ENCODE measurements at places on chromosomes 16 and 17.
A peak's percentile ranks its signal among the peaks of the same experiment; 100 is the strongest.

DNA sequence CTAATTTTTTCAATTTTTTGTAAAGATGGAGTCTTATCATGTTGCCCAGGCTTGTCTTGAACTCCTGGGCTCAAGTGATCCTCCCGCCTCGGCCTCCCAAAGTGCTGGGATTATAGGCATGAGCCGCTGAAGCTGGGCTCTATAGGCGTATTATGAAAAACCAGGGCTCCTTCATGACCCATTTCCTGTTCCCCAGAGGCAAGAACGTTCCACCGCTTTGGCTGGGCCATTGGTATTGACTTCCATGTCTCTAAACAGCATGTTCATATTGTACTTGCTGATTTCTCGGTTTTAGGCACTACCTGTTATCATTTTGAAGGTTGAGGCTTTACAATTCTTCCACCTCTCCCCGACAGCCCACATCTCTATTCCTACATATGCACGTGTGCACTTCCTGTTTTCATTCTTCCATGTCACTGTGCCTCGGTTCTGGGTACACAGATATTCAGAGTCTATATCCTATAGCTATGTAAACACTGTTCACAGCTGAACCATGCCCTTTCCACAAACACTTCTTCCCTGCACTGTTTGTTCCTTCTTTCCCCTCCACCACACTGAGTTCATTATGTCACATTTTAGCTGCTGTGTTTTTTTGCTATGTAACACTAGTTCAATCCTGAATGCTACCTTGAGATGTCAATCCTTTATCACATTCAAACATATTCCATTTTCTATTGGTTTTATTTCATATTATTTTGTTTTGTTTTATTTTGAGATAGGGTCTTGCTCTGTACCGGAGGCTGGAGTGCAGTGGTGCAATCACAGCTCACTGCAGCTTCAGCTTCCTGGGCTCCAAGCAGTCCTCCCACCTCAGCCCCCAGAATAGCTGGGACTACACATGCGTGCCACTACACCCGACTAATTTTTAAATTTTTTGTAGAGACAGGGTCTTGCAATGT, 16.8 kb upstream of the MAPK3 start:
- DNase-seq, result no peak

GRCh38 chr16:8374586-8375231, 215.6 kb downstream of the TMEM114 start:
- no peak for DNase-seq

GRCh38 chr16:74698222-74698621, 2.4 kb downstream of the MLKL start:
- DNase-seq, result no peak

GRCh38 chr17:73228748-73229236, 32.9 kb downstream of the CPSF4L start:
- peak; percentile 72 for DNase-seq

DNA sequence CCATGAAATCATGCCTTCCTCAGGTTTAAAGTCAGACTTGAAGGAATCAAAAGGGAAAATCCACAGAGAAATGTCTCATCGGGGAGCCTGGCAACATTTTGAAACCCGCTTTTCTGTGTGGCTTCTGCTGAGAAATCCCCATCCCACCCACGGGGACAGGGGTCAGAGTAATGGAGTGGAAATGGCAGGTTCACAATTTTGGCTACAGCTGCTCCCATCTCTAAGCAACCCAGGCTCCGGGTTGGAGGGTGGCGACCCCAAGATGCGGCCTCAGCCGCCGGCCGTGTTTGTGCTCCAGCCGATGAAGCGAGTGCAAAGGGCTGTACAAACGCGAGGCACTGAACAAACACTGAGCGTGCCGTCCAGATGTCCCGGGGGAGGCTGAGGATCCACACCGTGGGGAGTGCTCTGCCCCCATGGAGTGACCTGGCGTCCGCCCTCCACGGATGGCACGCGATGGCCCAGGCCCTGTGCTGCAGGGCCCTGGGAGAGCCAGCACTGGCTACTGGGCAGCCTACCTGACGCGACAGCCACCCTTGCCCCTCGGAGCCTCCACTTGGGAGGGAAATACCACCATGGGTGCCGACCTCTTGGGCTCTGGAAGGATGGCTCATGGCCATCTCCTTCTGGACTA, 22.2 kb downstream of the SLC43A2 start:
- DNase-seq, result no peak

DNA sequence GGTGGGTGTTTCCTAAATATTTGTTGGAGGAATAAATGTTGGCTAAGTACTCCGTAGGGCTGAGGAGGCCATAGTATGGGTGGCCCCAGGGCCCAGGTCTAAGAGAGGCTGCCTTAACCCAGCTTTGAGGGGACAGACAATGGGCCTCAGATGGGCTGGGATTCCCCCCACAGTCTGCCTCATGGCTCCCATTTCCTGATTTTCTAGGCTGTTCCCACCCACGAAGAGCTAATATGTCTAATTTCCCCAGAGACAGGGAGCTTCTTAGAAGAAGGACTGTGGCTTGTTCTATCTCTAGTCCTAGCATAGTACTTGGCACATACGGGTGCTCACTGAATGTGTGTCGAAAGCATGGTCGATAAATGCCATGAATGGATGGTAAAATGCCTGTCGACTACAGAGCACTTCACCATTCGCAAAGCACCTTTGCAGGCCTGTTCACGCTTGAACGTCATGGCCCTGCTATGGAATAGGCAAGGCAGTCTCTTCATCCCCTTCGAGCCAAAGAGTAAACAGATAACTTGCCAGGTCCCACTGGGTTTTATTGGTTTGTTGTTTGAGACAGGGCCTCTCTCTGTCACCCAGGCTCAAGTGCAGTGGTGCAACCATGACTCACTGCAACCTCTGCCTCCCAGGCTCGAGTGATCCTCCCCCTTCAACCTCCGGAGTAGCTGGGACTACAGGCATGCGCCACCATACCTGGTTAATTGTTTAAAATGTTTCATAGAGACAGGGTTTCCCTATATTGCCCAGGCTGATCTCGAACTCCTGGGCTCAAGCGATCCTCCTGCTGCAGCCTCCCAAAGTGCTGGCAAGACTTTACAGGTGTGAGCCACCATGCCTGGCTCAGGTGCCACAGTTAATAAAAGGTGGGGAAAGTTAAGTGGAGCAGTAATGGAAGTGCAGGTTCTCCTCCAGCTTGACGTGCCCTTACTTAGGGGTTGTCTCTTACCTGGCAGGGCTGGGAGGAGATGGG, 9.7 kb downstream of the CHAD start:
- no peak for DNase-seq

GRCh38 chr16:51821527-51821926, 670.5 kb upstream of the SALL1 start:
- no peak for DNase-seq

DNA sequence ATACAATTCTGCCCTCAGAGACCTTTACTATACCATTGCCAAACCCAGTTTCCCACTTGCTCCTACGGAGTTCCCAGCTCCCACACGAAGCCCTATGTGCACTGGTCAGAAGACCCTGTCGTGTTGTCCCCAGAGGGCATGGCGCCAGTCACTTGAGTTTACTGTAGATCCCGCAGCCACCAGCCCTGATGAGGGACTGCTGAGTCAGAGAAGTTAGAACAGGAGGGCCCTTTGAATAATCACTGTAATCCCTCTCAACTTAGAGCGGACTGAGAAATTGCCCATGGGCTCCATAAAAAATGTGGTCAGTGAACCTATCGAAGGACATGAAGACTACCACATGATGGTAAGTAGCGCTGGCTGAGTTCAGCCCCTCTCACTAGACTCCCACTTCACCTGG, 9.2 kb downstream of the UBFD1 start:
- DNase-seq, result no peak

GRCh38 chr17:77227461-77228240, 86.9 kb downstream of the SEC14L1 start:
- DNase-seq, result no peak

- DNase-seq, result no peak
These were observed 28.6 kb upstream of the SPNS3 start for GRCh38 chr17:4405038-4405669.

GRCh38 chr17:83096401-83097224, 17.2 kb downstream of the METRNL start:
- DNase-seq, result no peak

GRCh38 chr16:85428168-85428898, 184.8 kb upstream of the GSE1 start:
- no peak for DNase-seq

GRCh38 chr16:81405702-81406113, 38.9 kb upstream of the CMIP start:
- no peak for DNase-seq

DNA sequence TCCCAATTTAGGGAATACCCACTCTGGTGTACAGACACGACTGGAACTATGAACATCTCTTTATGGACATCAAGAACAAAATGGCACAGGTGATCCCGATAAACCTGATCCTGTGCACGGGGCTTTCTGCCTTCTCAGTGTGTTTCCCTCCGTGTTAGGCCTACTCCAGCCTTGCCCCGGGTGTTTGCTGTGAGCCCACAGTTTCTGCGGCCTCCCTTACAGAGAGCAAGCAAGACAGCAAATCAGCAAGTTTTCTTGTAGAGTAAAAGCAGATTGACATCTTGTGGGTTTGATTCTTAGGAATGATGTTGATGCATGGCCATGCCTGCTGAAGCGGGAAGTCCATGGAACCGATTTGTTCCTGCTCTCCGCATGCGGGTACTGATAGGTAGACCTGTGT, 26.4 kb upstream of the ENDOV start:
- DNase-seq, result no peak

DNA sequence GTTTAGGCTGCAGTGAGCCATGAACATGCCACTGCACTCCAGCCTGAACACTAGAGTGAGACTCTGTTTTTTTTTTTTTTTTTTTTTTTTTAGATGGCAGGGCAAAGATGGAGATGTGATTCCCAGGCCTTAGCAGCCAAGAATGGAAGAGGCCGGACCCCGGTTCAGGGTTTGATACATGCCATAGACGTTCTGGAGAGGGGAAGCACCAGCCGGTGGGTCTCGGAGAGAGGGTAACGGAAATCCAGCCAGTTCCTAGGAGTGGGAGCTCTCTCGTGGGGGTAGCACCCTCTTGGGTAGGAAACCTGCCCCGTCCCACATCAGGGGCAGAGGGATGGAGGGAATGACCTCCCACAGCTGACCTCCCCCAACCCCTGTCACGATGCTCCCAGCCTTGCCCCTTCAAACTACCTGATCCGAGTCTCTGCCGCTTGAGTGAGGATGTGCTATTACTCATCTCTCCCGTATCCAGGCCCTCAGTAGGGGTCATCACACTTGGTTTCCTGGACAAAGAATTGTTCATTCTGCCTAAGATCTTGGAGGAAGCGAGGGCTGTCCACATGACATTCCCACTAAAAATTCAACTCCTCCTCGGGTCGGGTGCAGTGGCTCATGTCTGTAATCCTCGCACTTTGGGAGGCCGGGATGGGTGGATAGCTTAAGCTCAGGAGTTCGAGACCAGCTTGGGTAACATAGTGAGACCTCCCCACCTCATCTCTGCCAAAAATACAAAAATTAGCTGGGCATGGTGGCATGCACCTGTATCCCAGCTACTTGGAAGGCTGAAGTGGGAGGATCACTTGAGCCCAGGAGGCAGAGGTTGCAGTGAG, 47.3 kb downstream of the MIS12 start:
- DNase-seq, result no peak

DNA sequence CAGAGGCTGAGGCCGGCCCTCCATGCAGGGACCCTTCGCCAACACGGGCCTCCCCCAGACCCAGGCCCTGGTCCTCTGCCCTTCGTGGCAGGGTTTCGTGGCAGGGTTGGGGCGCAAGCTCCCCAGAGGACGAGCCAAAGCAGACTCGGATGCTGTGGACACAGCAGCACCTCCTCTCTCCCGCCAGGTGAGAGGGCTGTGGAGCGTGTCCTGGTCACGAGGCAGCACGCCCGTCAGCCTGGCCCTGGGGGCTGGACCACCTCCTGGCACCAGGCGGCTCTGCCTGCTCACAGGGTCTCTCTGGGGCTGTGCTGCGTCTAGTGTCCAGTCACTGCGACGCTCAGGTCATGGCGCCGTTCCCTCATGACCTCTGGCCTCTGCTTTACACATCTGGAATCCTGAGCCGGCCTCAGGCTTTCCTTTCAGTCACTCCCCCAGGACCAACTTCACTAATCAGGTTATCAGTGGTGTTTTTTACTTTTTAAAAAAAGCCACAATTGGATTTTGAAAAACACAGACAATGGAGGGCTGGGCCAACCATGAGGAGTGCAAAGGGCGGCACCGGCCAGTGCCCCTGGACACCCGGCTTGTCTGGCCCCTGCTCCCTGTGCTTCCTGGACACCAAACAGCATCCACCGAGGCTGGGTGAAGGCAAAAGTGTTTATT, 5.4 kb downstream of the NDUFAF8 start:
- no peak for DNase-seq

GRCh38 chr16:75805946-75806345, 79.7 kb upstream of the CPHXL start:
- no peak for DNase-seq

DNA sequence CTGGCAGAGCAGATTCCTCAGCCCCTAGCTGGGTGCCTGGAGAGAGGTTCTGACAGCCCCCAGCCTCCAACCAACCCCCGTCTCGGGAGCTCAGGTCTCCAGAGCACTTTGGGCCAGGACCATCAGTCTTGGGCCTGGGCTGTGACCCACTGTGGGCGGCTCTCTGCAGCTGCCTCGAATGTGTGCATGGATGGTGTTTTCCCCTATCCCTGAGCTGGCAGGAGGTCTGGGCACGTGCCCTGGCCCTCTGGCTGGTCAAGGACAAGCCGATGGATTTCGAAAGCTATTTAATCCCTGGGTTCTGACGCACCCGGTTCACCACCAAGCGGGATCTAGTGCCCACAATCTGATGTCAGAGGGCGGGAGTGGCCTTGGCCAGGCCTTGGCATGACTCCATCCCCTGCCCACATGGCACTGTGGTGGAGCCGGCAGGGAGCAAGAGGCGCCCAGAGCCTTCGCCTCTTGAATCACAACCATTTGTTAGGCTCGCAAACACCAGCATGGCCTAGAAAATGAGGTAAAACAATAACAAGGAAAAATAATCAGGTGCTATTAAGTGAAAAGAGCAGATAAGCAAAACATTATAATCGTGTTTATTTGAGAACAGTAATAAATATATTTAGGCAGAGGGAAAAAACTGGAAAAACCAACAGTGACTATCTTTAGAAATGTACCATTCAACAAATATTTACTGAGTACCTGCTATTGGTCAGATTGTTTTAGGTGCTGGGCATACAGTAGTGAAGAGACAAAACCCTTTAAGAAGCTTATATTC, 69.3 kb upstream of the TOB1 start:
- no peak for DNase-seq

- no peak for DNase-seq
These were observed 62.7 kb downstream of the TEX2 start for GRCh38 chr17:64200080-64201032.

- DNase-seq, result peak; percentile 14
These were observed 30.1 kb upstream of the TNFRSF13B start for GRCh38 chr17:17001874-17002520.

DNA sequence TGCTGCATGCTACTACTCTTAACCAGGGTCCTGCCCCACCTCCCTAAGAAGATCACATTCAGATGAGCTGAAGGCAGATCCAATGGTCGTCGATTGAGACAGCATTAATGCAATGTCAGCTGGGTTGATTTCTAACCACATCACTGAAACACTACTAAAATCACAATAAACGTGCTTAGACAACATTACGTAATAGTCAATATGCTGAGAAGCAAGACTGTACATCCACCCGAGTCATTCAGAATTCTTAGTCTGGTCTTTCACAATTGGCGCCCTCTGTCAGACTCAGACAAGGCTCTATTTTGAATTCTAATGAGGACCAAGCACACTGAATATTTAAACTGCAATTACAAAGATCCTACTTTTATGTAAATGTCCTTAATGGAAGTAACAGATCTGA, 205.2 kb downstream of the STX8 start:
- DNase-seq, result peak; percentile 15

GRCh38 chr17:27319541-27320221, 25.8 kb downstream of the WSB1 start:
- DNase-seq, result peak; percentile 9

GRCh38 chr17:17494499-17494869, 1.7 kb downstream of the RASD1 start:
- no peak for DNase-seq

GRCh38 chr17:28728364-28729200, at the start of gene NEK8:
TSS of gene NEK8 (plus strand) at chr17:28728788. CDS start at chr17:28728814, 26 bp downstream.
- peak; percentile 98 for DNase-seq

Measured in AML-193 (cell line).